NCI-H187 (cell line): ENCODE measurements at places on chromosomes 16 and 17.
A peak's percentile ranks its signal among the peaks of the same experiment; 100 is the strongest.

- peak; percentile 48 for DNase-seq
Observed at GRCh38 chr17:81976332-81977210, 858 bp upstream of the ASPSCR1 start.

- no peak for DNase-seq
Observed at GRCh38 chr17:65115839-65116238, 21.3 kb upstream of the RGS9 start.

DNA sequence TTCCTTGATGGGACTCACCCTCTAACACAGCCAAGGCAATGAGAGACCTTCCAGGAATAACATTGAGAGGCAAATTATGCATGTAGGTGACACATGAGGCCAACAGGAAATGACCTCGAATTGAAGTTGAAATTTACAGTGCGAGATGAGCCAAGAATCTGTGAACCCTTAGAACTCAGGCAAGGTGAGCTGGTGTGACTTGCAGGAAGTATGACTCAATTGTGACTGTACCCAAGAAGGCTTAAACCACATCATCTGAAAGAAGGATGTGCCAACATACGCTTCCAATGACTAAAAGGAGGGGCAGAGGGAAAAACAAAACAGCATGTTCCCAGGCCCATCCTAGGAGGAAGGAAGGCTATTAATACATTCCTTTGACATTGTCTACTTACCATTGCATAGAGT lies 44.8 kb downstream of the PITPNC1 start:
- no peak for DNase-seq

DNA sequence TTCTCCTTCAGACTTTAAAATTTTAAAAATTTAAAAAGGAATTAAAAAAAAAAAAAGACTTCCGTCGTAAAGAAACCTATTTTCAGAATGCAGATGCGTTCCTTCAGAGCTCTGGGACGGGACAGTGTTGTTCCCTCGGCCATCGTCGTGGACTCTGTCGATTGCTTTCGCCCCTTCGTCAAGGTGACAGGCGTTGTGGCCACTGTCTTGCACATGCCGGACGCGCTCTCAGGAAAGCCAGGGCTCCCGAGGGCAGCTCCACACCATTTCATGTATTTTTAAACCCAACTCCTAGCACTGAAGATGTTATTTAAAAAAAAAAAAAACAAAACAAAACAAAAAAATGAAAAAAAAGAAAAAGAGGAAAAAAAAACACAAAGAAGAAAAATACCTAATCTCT lies 22.3 kb downstream of the TMC6 start:
- DNase-seq = no peak

DNA sequence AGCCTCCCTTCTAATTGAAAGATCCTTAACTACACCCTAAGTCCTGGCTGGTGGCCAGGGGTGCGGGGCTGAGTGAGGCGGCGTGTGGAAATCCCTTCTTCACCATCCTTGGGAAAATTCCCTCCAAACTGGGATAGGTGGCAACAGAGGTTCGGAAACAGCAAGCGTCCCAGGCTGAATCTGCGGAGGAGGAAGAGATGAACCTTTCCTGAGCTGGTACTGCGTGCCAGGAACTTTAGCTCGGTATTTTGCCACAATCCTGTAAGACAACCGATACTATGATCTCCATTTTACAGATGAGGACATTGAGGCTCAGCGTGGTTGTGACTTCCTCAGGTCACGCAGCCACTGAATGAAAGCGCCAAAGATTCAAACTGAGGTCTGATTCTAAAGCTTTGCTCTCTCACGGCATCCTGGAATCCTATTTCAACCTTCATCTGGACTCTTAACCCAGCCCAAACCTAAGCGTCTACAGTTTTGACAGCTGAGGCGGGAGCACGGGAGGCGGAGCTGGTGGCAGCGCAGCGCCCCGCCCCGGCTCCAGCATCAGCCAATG lies 583 bp upstream of the CYLD start:
- no peak for DNase-seq

DNA sequence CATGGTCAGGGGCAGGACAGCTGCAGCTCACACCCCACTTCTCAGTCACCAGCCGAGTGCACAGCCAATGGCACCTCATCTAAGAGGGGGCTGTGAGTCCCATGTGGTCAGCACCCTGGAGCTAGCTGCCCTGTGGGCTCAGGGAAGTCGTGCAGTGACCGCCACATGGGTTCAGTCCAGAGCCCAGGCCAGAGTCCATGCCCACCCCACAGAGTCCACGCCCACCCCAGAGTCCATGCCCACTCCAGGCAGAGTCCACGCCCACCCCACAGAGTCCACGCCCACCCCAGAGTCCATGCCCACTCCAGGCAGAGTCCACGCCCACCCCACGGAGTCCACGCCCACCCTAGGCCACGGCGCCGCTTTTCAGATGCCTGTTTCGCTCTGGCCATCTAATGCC lies 24.1 kb downstream of the SLC7A5 start:
- no peak for DNase-seq

DNA sequence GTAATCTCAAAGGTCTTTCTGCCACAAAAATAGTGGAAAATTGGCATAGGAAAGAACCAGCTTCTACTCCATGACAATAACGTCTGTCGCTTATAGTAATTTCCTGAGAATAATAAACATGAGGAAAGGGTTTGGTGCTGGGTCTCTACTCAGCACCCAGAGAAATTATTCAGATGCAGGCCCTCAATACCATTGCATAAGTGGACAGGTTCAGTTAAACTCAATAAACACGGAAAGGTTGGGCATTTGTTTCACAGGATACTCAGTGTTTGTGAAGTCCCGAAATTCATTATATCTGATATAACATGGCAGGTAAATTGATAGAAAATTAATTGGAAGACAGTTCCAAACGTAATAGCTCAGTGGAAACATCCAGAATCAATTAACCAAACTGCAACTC lies 254.0 kb downstream of the CNTNAP4 start:
- no peak for DNase-seq

GRCh38 chr16:15954814-15955151 lies 5.4 kb downstream of the ABCC1 start:
- DNase-seq = no peak

DNA sequence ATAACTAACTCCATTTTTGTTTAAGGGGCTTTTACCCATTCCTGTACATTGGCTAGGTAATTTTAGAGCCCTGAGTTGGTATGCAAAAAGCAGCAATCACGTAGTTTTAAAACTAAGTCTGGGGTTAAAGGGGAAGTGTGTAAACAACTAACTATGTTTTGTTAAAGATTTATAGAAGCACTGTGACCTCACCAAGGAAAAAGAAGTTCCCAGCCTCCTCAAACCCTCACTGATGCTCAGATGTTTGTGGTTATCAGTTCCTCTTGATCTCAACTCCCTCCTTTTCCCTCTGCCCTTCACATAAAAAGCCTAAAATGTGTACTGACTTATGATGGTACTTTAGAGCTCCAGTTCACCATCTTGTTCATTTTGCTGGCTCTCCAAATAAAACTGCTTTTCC lies 119.9 kb upstream of the IRX6 start:
- no peak for DNase-seq

- DNase-seq = no peak
Observed at GRCh38 chr17:73600103-73600871, 44.0 kb downstream of the SDK2 start.

DNA sequence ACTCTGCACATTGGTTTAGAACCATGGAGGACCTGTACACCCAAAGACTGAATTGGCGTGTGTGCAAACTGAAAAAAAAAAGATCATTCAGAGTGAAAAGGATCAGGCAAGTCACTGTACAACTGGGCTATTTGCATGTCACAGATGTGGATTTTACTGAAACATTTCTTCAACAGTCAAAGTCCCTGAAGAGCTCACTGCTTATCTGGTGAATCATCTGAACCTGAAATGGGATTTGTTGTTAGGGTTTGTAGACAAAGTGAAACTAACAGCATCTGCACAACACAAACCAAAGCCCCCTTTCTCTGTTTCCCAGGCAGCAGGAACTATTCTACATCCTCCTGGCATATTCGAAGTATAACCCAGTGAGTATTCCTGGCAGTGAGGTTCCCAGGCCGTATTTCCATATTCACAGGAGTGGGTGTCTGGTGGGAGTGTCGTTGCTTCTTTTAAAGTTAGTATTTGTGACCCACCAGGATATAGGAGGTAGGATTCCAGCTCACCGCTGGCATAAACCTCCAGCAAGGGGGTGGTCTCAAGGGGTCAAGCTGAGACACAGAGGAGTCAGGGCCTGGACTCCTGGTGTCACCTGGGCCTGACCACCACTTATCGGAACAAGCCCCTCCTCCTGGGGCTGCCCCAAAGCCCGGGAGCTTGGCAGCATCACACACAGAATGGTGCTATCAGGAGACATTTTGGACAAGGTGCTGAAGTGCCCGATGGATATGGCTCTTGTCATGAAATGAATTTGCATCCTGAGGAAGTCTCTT lies 80.9 kb downstream of the GOSR1 start:
- no peak for DNase-seq

DNA sequence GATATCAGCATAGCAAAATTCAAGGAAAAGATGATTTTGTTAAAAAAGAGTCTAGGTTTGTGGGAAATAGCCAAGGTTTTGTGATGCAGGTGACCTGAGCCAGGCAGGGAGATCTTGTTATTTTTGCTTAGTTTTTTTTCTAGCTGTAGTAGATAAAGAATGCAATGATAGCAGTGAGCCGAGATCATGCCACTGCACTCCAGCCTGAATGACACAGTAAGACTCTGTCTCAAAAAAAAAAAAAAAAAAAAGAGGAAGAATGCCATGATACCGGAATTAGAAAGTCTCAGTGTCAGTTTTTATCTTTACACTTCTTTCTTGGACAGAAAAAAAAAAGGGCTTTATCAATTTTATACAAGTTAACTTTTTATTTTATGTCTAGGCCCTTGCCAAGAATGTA lies 27.5 kb downstream of the TMEM238L start:
- no peak for DNase-seq

DNA sequence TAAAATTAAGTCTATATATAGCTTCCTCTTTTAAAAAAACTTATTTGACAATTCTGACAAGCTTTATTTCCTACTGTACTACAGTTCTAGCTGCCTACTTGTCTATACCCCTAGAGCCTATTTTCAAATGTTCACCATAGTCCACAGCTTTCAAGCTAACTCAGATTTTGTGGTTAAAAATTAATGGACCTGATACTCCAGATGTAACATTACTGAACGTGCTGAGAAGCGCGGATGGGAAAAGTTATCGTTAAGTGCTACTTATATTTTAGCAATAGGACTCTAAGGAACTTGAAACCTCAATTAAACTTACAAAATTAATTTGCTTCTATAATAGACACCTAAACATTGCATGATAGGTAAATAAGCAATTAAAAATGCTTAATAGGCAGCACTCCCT lies 31.2 kb downstream of the GNA13 start:
- DNase-seq = no peak

DNA sequence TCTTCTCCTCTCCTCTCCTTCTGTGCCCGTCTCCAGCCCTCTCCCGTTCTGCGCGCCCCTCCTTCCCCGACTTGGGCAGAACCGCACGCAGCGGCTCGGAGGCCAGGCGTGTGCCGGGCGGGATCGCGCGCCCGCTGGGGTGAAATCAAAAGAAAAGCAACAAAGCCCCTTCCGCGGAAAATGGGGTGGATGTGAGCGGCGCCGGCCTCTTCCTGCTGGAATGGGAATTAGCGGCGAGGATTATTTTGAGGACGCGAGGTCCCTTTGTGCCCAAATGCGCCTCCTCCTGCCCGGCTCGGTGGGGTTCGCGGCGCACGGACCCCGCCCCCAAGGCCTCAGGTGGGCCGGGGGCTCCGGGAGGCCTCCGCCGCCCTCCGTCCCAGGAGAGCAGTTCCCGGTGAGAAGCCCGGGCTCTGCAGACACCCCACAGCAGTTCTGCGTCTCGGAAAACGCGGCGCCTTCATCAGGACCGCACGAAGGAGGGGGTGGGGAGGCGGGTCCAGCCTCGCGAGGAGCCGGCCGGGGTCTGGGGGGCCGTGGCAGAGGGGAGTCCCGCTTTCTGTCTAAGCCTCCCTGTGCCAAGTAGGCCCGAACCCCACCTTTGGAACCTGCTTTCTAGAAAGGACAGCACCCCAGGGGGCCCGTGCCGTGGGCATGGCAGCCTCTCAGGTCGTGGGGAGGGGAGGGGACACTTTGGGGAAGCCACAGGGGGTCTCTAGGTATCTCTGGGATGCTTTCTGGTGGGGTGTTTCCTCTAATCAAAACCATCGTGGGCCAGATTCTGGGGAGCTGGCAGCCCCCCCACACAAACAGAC lies 91.0 kb upstream of the CBX4 start:
- DNase-seq = no peak

GRCh38 chr16:77816293-77816692 lies 27.9 kb downstream of the VAT1L start:
- DNase-seq = no peak

- DNase-seq = no peak
Observed at GRCh38 chr16:85565340-85565739, 47.8 kb upstream of the GSE1 start.

GRCh38 chr16:75301804-75302203 lies 50.4 kb upstream of the BCAR1 start:
- no peak for DNase-seq

GRCh38 chr17:38591759-38592241 lies 14.0 kb downstream of the SRCIN1 start:
- DNase-seq = no peak

GRCh38 chr16:67177743-67178699 lies 5.7 kb downstream of the MATCAP1 start:
- DNase-seq = peak; percentile 78

DNA sequence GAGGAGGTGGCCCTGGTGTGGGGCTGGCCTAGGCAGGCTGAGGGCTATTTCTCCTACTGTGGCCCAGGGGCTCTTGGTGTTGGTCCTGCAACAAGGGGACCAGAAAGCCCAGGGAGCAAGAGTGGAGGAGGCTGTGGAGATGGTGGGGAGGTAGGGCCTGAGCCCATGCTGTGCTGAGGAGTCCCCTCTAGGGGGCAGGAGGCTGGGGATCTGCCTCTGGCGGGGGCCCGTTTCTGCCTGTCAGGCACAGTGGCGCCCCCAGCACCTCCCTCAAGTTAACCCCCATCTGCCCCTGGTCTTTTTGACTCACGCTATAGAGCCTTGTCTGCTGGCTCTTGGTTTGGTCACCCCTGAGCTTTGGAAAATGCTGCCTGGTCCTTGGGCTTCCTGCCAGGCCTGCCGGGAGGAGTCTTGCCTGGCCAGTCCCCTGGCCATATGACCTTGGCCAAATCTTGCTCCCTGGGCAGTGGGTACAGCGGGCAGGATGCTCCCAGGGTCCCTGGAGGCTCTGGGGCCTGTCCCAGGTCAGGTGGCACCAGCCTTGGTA lies 5.9 kb downstream of the BAIAP2 start:
- no peak for DNase-seq

DNA sequence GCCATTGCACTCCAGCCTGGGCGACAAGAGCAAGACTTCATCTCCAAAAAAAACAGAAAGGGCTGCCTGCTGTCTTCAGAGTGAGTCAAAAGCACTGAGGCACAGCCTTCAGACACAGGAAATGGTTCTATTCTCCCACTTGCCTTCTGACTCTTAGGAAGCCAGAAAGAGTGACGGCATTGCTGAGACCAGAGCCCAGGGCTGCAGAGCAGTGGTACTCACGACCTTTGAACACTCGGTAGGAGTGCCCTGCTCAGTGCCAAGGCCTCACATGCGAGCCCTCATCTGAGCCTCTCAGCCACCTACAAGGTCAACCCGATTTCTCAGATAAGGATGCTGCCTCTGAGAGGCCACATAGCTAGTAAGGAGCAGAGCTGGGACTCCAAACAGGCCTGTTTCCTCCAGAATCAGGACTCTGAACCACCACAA lies 3.5 kb upstream of the ITGAE start:
- DNase-seq = no peak
